NCI-H1105 (cell line): ENCODE measurements at places on chromosomes 3 and 15.

DNA sequence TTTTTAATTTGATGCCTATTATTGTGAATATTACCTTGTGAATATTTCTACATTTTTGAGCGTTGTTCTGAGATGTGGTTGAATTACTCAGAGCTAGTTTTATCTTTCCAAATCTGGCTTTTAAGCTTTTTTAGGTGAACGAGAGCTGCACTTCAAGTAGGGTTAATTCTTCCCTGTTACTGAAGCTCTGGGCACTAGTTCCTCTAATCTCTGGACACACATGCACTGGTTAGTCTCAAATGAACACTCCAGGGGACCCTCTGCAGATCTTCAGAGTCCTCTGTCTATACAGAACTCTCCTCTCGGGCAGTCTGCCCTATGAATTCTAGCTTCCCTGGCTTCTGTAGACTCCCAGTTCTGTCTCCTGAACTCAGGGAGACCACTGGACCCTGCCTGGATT is 237.5 kb upstream of the TBC1D5 start:
- DNase-seq = no peak

- DNase-seq = no peak
Observed at GRCh38 chr3:149247929-149248691, 26.5 kb upstream of the CP start.

DNA sequence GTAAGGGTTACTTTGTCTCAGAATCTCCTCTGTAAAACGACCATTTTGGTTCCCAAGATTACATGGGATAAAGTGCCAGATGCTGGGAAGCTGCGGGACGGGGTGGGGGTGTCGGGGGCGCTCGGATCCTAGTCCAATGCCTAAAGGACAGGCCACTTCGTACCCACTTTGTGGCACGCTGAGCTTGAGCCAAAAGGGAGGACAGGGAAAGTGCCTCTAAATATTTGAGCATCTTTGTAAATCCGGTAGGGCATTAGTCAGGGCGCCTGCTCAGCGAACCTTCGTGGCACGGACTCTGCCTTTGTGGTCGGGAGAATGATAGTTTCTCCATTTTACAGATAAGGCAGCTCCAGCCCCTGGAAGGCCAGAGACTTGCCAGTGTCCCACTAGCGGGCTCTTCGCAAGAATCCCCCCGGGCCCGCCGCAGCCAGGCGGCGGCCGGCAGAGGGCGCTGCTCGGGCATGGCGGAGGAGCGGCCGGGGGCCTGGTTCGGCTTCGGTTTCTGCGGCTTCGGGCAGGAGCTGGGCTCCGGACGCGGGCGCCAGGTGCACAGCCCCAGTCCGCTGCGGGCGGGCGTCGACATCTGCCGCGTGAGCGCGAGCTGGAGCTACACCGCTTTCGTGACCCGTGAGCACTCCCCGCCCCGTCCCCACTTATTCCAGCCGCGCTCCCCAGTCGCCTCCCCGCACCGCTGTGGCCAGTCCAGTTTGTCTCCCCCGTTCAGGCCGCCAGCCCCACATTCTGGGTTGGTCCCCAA is 1.8 kb downstream of the RCCD1 start:
- peak; percentile 43 for DNase-seq

DNA sequence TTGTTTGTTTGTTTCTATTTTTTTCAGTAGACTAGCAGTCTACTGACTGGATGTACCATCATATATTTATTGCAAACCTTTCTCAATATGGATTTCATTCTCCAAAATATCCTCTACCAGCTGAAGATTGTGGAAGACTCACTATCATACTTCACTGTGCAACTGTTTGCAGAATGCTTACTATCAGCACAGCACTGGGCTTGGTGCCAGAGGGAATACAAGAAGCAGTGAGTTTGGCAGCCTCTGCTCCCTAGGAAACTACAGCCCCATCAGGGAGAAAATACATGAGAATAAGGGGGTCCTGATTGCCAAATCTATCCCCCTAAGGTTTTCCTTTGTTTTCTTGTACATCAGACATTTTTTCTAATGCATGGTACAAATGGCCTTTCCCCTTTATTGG is 27.5 kb downstream of the AQP9 start:
- peak; percentile 86 for DNase-seq

DNA sequence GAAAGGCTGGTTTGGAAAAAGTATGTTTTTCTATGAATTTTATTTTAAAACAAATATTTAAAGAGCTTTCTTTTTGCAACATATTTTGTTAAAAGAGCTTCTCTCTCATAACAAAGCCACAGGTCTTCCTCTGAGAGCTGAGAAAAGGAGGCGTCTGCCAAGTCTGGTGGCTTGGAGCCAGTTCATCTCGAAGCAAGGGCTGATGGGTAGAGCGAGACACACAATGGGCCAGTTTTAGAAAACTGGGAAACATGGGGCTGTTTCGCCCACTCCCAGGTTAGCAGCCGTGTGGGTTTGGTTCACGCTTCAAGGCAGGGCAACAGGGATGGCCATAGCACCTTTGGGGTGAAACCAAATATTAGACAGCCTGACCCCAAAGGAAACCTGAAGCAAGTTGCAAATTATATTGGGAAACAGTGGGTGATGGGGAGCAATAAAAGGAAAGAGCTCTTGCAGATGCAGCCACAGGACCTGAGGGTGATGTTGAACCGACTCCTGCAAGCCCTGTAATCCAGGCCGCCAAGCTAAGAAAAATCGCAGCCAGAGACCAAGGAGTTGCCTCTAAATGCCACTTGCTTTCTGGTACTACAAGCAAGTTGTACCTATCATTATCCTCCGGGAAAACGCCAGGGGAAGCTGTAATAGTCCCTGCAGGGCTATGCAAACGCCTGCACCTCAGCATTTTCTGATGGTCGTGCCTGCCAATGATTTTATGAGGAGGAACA is 88.4 kb upstream of the GALNT15 start:
- no peak for DNase-seq

GRCh38 chr3:70261283-70261682 is 51.2 kb downstream of the MDFIC2 start:
- DNase-seq = no peak

GRCh38 chr3:151044706-151045105 is 40.8 kb upstream of the MED12L start:
- DNase-seq = no peak

GRCh38 chr3:17844236-17844635 is 101.8 kb upstream of the TBC1D5 start:
- DNase-seq = no peak

DNA sequence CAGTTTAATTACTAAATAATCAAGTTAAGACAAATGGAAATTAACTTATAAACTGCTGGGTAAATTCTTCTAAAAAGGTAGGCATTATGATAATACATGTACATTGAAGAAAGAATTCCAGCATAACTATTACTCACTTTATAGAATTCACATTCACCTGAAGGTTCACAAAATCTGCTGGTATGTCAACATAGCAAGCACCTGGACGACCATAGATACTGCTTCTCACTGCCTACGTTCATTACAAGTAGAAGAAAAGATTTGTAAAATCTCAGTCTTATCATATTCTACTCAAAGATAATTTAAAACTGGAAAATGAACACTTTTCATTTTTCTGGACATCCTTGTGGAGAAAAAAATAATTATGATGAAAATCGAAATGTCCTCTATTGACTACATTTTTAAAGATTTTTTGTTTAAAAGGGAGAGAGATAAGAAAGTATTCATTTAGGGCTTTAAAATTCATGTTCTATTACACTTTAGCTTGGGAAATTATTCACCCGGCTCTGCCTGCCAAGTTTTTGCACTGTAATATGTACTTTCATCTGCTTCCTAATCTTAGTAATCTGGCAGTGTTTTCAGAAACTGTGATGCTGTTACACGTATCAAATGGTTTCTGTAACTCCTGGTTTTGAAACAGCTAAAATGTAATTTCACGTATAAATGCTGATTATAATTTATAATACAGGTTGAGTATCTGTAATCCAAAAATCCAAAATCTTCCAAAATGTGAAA is 16.1 kb downstream of the HACL1 start:
- DNase-seq = no peak

GRCh38 chr15:52379395-52380106 is 83.9 kb upstream of the MYO5C start:
- DNase-seq = no peak

GRCh38 chr3:168073842-168074605 is 21.7 kb downstream of the GOLIM4 start:
- no peak for DNase-seq

- no peak for DNase-seq
Observed at GRCh38 chr15:30877070-30877469, 26.6 kb upstream of the FAN1 start.

GRCh38 chr3:122918576-122919290 is 108.8 kb downstream of the SEMA5B start:
- no peak for DNase-seq

- no peak for DNase-seq
Observed at GRCh38 chr3:123096126-123096525, 29.3 kb downstream of the PDIA5 start.

DNA sequence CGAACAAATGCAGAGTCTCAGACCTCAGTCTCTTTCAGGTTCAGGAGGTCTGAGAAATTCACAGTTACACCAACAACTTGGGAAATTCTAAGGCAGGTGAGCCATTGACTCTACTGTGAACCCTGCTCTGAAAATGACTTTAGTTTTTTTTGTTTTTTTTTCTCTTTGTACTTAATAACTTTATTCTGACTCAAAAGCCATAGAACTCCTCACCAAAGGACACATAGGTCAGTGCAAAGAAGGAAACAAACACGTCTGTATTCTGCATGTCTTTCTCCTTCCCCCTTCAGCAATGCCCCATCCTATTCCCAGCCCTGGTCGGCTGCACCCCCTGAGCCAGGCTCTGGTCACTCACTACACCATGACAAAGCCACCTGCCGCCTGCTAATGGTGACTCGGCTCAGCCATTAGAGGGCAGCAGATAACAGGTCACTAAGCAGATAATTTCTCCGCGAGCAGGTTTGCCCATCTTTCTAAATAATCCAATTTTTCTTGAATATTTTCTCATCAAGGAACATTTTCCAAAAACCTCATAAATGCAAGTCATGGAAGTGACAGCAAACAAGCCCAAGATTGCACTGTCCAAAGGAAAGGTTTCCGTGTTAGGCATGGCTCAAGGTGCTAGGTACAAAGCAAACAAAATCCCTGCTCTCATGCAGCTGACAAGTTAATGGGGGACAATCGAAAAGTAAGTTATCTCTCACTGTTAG is 37.7 kb downstream of the TM4SF4 start:
- DNase-seq = peak; percentile 81
